Bladder microvascular endothelial cell (primary cell): ENCODE measurements at places on chromosomes 1 and 21. TPM values are rescaled to one million over a fixed set of nuclear protein-coding genes. Genes with fewer than 3 reads are reported as not detected.

The TRAF3IP3 gene
- total RNA-seq, result not detected in 2 replicates

The ATP6V1G3 gene
- total RNA-seq, result not detected in 2 replicates

The RSBN1 gene
- total RNA-seq, result 4.7 and 26.7 TPM in 2 replicates

The PRELP gene
- total RNA-seq, result not detected in 2 replicates

The MCOLN2 gene
- total RNA-seq, result not detected in 2 replicates

The CHIA gene
- total RNA-seq, result not detected in 2 replicates

The SPRR2E gene
- not detected in 2 replicates for total RNA-seq

The C1QA gene
- not detected in 2 replicates for total RNA-seq

The CADM3 gene
- total RNA-seq, result under 0.01 and 0.06 TPM in 2 replicates

The CAMK1G gene
- not detected in 2 replicates for total RNA-seq

The PTPRU gene
- 3.2 and 7.6 TPM in 2 replicates for total RNA-seq

The FOXD3 gene
- not detected in 2 replicates for total RNA-seq

The FCRLB gene
- total RNA-seq, result 0.19 and 0.97 TPM in 2 replicates

The IL19 gene
- total RNA-seq, result not detected in 2 replicates

The ATP5PB gene
- 265 and 400 TPM in 2 replicates for total RNA-seq

The GALE gene
- total RNA-seq, result 39.7 and 44.4 TPM in 2 replicates

The PLA2G2C gene
- total RNA-seq, result not detected in 2 replicates

The GBP3 gene
- 8.6 and 40.7 TPM in 2 replicates for total RNA-seq
